ENCODE measurements at places on chromosomes 1 and 21.

GRCh38 chr1:195697130-195697529, 911.1 kb downstream of the KCNT2 start:
- no peak for DNase-seq

GRCh38 chr1:24586970-24587820, 31.3 kb downstream of the NCMAP start:
- peak; percentile 70 for DNase-seq

DNA sequence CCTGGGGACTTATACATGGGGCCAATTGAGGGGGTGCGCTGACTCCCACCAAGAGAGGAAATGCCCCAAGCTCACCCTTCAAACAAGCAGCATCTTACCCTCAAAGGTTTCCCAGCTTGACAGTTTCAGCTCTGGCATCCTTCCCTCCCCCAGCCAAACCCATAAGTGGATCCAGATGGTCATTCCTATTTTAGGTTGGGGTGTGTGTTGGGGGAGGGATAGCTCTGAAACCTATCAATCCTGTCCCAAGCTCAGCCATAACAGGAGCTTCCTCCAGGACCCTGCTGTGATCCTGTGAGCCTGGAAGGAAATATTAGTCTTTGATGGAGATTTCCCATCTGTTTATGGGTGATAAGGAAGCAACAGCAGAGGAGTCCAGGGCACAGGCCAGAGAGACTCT, 3.4 kb upstream of the TMEM222 start:
- DNase-seq = no peak

GRCh38 chr1:229815076-229815475, 189.0 kb downstream of the URB2 start:
- no peak for DNase-seq

DNA sequence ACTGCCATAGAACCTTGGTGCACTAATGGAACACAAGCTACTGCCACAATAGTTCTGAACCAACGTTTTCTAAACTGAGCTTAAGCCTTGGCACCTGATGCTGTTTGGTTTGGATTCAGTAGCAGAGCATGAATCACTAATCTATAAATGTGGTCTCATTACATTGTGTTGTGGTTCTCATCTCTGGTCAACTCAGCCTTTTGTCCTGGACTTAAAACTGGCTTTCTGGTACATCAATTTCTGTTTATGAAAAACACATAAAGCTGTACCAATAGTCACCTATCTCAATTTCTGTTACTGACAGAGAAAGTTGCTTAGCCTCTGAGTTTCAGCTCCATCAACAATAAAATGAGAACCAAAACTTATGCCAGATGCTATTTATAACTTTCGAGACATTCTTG, 197.5 kb upstream of the KIAA0040 start:
- no peak for DNase-seq

DNA sequence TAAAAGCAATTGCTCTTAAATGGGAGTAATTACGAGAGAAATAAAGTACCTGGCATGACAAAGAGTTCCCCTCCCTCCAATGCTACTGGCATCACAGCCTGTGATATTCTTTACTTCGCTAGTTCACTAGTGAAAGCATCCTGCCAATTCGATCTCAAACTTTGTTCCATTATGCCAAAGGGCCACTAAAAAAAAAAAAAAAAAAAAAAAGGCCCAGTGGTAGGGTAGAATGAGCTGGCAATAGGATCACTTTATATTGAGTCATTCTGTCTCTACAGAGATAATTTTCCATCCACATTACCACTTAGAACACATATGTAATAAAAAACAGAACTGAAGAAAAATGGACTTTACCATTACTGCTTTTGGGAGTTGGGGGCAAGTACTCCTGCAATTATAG, 11.2 kb downstream of the PUM1 start:
- DNase-seq = no peak

DNA sequence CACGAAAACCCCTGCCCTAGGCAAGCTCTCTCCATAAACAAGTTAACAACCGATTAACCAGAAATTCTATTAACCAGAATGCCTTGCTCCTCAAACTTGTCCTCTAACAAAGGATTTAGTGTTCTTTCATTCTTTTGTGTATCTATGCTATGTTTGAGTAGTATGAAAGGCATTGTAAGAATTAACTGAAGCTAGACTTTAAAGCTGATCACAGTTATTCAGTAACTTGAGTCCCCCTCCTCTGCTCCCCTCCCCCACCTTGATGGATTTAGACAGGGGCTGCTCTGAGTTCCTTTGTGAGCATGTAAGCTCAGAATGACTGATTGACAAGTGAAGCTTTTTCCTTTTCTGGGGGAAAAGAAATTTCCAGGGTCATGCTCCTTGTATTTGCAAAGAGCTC, 257.6 kb downstream of the TTLL7 start:
- no peak for DNase-seq

DNA sequence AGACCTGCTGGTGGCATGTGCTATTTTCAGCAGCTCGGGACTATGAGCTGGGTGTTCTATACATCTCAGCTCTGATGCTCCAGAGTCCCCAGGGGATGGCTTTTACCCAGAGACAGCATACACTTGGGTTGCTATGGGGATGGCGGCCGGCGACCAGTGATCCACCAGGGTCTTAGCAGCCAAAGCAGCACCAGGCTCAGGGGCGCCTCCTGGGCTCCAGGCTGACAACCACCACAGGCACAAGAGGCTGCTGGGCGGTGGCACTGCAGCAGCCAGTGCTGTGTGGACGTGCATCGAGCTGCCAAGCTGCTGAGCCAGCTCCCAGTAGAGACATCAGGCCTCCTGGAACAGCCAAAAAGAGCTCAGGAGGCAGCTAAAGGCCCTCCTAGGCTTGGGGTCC, 37.6 kb upstream of the CLSTN1 start:
- no peak for DNase-seq

- no peak for DNase-seq
Measured at GRCh38 chr1:166490437-166490991, 323.7 kb upstream of the FAM78B start.

DNA sequence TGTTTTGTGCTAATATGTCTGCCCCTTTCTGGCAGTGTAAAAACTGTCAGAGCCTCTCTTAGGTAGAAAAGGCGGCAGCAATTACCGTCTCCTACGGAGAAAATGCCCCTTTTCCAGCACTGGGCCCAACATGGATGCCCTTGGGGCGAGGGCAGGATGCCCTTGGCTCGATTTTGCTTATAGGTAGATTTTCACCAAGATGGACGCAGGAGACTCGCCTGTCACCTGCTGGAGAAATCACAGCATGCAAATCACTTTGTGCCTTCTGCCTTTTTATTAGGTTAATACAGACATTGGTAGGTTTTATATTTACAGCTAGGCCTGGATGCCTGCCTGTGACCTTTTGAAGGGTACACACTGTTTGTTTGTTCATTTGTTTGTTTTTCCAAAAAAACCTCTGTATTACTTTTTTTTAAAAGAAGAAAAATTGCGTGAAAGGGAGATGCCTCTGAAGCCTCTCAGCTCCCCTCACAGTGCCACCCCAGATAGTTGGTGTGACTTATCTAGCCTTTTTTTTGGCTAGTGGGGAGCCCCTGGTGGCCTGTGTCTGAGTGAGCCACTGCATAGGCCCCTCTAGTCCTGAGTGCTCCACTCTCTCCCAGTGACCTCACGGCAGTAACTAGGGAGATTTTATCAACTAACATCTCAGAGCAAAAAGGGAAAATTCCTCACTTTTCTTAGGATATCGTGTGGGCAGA, 2.5 kb downstream of the ATP1B1 start:
- no peak for DNase-seq

DNA sequence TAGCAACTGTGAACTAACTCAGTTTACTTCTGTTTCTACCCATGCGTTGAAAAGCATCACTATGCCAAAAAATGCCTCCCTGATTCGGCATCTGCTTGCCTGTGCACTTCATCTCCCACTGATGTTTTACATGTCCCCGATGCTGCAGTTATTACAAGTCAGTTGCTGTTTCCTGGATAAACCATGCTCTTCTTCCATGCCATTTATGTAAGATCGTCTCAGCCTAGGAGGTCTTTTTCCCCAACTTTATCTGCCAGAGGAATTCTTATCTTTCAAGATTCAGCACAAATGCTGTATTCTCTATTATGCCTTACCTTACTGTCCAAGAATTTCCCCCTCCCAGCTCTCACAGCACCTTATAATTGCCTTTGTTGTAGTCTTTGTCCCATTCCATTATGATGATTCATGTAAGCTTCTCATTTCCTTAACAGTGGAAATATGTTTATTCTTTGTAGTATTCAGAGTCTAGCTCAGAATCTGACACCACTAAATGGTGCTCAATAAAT, 30.0 kb downstream of the PRKACB start:
- DNase-seq = no peak

DNA sequence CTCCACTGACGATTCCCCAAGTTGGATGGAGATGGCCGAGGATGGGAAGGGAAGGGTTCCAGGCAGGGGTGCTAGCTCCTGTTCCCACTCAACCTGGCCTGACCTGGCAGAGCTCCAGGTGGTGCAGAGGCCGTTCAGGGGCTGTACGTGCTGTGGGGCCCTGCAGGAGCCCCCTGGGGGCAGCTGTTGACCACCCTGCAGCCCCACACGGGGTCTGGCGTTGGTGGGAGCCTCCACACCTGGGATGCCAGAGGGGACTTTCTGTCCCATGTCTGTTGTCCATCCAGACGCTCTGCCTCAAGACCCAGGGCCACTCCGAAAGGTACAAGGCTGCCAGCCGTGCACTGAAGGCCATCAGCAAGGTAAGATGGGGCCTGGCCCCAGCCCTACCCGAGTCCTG, 20.0 kb downstream of the ARHGEF16 start:
- DNase-seq = no peak

- DNase-seq = no peak
Measured at GRCh38 chr1:44323947-44324346, 31.1 kb downstream of the ERI3 start.
